Umbilical cord (tissue), 2 donors: ENCODE measurements at places on chromosomes 7 and 10.

- no peak for DNase-seq
These were observed 27.3 kb upstream of the KNDC1 start for GRCh38 chr10:133132473-133133291.

DNA sequence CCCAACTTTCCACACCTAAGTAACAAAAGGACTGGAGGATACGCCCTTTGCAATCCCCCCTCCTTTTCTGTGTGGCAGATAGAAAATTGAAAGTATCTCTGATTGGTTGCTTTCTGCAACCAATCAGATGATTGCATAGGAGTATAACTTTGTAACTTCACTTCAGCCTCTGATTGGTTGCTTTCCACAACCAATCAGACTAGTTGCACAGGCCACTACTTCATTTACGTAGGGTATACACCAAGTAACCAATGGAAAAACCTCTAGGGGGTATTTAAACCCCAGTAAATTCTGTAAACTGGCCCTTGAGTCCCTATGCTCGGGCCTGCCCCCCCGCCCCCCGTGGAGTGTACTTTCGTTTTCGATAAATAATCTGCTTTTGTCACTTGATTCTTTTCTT is 1080.4 kb downstream of the CNTNAP2 start:
- no peak for DNase-seq

GRCh38 chr10:667096-667495 is 22.4 kb downstream of the DIP2C start:
- no peak for DNase-seq

DNA sequence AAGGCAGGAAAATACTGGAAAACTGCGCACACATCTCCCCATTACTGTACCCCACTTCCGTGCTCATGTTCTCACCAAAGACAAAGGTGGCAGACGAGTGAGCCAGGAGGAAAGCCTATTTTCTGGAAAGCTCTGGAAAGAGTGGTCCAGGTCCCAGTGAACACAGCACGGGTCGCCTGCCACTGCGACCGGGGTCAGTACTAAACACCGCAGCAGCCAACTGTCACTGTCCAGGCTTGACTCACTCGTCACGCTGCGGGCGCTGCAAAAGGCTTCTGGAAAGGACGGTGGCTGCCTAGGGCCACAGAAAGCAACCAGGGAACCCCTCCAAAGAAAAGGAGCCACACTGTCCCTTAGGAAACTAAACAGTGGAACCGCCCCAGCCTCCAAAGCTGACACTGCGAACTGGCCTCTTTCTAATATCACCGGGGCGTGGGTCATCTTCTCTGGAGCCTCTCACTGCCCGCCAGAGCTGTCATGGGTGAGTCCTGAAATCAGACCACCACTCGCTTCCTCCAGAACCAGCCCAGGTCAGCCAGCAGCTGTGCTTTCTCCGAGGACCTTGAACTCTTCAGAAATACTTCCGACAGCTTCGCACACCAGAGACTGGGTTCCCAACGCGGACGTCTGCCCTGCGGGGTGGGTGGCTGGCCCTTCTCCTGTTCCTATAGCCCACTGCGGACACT is 4.0 kb downstream of the RADIL start:
- DNase-seq, result no peak

DNA sequence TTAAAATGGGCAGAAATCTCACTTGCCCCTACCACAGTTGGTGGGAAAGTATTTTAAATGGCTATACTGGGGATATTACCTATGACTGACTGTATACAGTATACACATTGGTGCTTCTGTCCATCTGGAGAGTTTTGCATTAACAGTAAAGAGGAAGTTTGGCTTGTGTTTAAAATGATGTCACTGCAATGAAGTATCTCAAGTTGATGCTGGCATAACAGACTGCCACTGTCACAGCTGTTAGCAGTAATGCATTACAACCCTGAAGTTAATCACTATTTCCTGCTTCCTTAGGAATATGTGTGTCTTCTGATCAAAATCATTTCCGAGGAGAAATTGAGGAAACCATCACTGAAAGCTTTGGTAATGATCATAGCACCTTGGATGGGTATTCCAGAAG is 1.9 kb downstream of the DKK1 start:
- peak; percentile 11 for DNase-seq

DNA sequence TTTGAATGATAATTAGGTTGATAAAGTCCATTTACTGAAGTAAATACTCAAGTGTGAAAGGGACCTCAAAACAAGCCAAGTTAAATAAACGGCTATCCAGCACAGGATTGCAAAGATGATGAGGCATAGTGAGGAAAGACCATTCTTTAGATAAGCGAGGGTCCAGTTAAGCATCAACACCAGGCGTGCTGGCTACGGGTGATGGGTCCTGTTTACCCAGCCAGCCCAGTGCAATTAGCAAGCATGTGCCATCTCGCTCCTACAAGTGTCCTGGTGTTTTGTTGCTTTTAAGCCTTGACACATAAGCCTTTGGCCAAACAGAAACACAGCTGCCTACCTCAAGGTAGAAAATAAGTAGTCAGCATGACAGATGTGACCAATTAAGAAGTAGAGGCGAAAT is 7.1 kb downstream of the NEBL start:
- no peak for DNase-seq

DNA sequence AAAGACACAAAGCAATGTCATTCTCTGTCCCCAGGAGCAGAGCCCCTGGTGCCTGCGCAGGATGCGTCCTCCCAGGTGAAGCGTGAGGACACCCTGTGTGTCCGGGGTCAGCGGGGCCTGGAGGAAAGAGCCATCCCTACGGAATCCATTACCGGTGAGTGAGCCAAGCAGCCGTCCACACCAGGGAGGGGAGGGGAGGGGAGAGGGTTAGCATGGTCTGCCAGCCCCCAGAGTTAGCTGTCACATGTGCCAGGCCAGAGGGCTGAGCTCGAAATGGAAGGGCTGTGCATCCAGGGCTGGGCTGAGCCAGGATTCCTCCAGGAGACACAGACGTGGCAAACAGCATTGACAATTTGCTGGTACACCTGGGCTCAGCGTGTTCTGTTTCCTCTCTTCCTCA is 15.2 kb downstream of the ZNF282 start:
- no peak for DNase-seq

DNA sequence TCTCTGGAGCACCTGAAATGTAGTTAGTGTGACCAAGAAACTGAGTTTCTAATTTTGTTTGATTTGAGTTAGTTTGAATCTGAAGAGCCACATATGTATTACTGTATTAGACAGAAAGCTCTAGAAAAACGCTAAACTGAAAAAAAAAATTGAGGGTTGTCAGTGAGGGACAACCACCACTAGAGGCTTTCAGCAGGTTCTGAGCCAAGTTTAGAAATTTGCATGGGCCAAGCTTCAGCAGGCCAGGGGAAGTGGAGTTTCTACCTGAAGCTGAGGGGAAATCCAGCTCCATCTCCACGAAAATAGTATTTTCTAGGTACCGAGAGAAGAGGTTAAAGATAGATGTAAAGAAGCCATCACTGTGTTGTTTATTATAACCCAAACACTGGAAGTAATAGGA is 77.9 kb upstream of the PLXNA4 start:
- DNase-seq, result no peak

- DNase-seq, result no peak
These were observed 31.0 kb downstream of the PRSS2 start for GRCh38 chr7:142801601-142802295.

DNA sequence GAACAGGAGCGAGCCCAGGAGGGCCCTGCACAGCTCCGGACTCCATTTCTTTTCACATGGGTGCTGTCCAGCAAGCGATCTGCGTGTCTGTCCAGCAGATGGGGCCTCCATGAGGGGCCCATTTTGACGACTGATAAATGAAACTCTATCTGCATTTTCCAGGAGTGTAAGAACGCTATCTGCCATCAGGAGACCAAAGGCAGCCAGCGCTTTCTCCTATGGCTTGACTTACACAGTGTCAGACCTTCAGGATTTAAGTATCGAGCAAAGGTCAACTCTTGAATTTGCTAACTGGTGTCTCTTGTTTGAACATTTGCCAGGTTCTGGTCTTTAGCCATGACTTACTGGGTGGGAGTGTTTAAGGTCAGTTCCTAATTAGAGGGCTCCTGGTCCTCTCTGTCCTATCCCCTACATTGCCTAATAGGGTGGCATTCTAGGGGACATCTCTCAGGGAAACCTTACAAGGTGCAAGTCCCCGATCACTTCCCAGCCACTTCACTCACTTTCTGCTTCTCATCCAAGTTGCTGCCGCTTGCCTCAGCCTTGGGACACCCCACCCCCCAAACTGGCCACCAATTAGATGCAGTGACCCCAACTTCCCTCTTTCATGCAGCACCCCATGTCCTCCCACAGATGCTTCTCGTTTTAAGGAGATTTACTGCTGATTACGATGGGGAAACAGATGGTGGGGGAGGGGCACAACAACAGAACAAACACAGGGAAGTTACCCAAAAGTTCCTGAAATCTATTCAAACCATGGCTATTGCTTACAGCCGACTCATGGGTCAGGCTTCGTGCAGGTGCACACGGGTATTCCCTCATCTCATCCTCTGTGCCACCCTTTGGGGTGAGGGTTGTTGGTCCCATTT is 20.0 kb downstream of the VSIR start:
- peak; percentile 40 for DNase-seq

GRCh38 chr10:31395695-31396094 is 76.7 kb downstream of the ZEB1 start:
- DNase-seq, result no peak

GRCh38 chr10:75253281-75254220 is 17.8 kb upstream of the COMTD1 start:
- no peak for DNase-seq

DNA sequence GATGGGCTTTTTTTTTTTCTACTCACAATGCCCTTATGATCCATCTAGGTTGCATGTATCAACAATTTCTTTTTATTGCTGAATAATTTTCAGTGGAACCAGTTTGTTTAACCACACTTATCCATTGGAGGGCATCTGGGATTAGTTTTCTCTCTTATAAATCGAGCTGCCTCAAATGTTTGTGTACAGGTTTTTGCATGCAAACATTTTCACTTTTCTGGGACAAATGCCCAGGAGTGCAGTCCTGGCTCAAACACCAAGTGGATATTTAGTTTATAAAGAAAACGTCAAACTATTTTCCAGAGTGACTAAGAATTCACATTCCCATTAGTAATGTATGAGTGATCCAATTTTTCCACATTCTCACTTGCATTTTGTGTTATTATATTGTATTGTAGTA is 313.4 kb downstream of the CXCL12 start:
- no peak for DNase-seq

DNA sequence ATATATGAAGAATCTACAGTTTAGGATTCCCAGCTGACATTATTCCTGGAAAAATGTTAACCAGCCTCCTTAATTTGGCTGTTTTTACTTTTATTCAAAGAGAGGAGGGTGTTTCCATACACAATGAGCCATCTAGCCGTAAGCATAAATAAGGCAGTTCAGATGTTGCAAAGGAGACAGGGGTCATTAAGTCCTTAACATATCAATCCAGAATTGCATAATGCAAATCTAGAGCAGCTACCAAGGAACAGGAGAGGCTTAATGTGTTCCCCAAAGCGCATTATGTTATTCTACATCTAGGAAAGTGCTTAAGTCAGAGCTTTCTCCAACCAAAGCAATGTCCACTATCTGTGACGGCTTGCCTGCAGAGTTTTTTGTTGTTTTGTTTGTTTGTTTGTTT is 32.4 kb upstream of the TCF7L2 start:
- no peak for DNase-seq

DNA sequence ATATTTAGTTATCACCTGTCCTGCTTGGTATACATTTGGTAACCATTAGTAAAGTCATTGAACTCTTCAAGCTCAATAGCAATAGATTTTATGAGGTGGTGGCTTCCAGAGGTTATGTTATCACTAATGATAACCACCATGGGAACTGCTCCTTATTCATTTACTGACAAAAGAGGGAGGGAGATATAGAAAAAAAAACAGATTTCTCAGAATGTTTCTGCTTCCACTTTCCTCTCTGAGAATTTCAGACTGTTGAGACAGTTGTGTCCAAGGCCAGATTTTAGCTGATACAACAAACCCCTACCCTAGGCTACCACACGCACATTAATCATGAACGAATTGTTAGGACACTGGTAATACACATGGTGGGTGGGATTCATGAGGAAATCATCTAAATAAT is 154.0 kb upstream of the AOAH start:
- no peak for DNase-seq

DNA sequence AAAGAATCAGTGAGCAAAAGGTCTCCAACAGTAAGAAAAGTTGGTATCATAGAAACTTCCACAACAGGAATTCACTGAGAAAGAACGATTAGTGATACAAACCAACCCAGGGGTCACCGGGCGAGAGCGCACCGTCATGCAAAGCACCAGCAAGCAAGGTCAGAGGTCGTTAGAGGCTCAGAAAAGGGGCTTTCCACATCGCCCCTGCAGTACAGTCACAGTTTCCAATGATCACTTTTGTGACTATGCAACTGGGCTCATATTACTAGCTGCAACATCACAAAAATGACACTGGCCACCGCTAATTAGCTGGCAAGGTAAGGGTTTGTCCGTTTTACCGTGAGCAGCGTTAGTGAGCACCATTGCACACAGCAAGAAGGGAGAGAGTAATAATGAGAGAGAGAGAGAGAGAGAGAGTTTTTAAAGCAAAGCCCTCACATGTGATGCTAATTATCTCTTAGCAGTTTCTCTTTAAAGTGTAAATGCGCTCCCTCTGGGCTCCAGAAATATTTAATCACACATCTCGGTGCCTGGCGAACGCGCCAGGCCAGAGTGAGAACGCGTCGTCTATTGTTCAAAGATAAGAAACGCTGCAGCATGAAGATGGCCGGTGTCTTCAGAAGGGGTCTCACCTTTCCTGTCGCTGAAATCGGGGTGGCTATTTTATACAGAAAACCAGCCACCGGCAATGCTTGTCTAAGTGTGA is 237.5 kb downstream of the DNAJB6 start:
- DNase-seq, result no peak

- DNase-seq, result no peak
These were observed 46.0 kb downstream of the ZNRF2 start for GRCh38 chr7:30330134-30331111.

DNA sequence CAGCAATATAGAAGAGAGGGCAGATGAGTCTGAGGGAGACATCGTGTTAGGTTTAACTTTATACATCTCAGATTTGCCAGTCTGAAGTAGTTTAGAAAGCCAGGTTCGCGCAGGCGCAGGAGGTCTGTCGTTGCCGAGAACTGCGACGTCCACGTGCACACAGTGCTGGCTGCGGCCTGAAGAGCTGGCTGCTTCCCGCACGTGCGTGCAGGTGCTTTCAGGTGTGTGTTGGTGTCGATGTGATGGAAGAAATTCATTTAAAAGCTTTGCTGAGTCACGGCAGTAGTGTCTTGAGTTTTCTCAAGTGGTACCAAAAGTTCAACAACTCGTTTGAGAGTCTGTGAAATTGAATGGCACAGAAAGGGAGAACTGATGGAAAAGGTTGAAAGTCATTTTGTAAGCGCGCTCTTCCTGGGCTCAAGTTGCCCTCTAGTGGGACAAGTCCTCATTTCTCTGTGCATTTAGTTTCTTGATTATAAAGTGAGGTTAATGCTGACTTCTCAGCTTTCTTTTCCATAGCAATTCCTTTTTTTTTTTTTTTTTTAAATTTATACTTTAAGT is 18.6 kb downstream of the WDR37 start:
- peak; percentile 24 for DNase-seq

DNA sequence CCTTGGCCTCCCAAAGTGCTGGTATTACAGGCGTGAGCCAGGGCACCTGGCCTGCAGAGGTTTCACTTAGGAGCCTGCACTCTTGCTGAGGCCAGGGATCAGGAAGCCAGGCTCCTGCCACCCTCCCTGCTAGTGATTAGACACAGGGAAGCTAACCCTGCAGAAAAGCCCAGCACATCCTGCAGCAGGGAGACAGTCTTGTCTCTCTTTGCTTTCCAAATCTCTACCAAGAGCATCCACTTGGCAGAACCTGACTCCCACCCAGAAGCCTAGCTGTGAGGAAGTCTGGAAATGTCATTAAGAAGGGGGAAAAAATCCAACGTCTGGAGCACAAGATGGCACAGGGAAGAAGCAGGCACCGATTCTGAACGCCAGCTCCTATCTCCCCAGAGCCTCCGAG is 8.0 kb upstream of the FAM171A1 start:
- DNase-seq, result no peak
